Activated CD4-positive, alpha-beta memory T cell treated with anti-CD3 and anti-CD28 coated beads, Interleukin-2, amount 10 ng/mL, durations not matched to agents 7 days and 5 days (primary cell): ENCODE measurements at places on chromosomes 1 and 21. TPM values are rescaled to one million over a fixed set of nuclear protein-coding genes. Genes with fewer than 3 reads are reported as not detected.

LELP1 gene
- not detected for total RNA-seq

GRCh38 chr1:202642619-202643291, 67.5 kb downstream of the SYT2 start:
- H3K36me3 ChIP-seq, result no peaks in the 10 kb centered on the region
- DNase-seq, result no peak
- H3K4me3 ChIP-seq, result no peak overlapping the region
- H3K27ac ChIP-seq, result no peak overlapping the region
- H3K27me3 ChIP-seq, result peaks cover 88% of the 10 kb centered on the region
- peaks cover 13% of the 10 kb centered on the region for H3K4me1 ChIP-seq

- no peak for DNase-seq
- H3K27me3 ChIP-seq, result no peaks in the 10 kb centered on the region
- no peak overlapping the region for H3K4me3 ChIP-seq
- H3K36me3 ChIP-seq, result peaks cover 16% of the 10 kb centered on the region
- H3K4me1 ChIP-seq, result peaks cover 5% of the 10 kb centered on the region
Observed at GRCh38 chr1:112946683-112947082, 9.3 kb downstream of the SLC16A1 start.

- H3K4me1 ChIP-seq, result peaks cover under 1% of the 10 kb centered on the region
- DNase-seq, result no peak
- H3K4me3 ChIP-seq, result no peak overlapping the region
- H3K27me3 ChIP-seq, result peaks cover 27% of the 10 kb centered on the region
Observed at GRCh38 chr1:67759692-67760029, 73.6 kb downstream of the GNG12 start.

HAO2 gene
- total RNA-seq, result not detected

PRAMEF14 gene
- total RNA-seq, result not detected

DMRTA2 gene
- total RNA-seq, result not detected

- DNase-seq, result no peak
- no peak overlapping the region for H3K27ac ChIP-seq
- H3K4me3 ChIP-seq, result no peak overlapping the region
- no peaks in the 10 kb centered on the region for H3K4me1 ChIP-seq
- no peaks in the 10 kb centered on the region for H3K27me3 ChIP-seq
- H3K36me3 ChIP-seq, result no peaks in the 10 kb centered on the region
Observed at GRCh38 chr1:165050246-165050645, 306.3 kb downstream of the LMX1A start.

ACTL8 gene
- total RNA-seq, result not detected

DNALI1 gene
- total RNA-seq, result 0.13 TPM

RAD54L gene
- 44.0 TPM for total RNA-seq

- H3K4me1 ChIP-seq, result peaks cover 51% of the 10 kb centered on the region
- no peak for DNase-seq
- no peak overlapping the region for H3K4me3 ChIP-seq
- H3K27ac ChIP-seq, result no peak overlapping the region
Observed at GRCh38 chr1:223732993-223733798, 20.9 kb downstream of the CAPN2 start.

DNA sequence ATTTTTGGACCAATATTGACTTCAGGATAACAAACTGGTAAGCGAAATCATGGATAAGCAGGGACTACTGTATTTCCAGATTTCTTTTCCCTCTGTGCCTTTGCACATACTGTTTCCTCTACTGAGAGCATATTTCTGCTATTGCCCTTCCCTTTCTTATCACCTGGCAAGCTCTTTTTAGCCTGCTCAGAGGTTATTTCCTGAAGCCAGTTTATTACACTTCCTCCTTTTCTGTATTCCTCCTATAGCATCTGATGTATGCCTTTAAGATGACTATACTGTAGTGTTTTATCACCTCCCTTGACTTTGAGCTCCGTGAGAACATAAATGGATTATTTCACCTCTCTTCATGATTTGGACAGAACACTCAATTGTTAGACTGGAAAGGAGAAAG, 49.0 kb downstream of the MAGI3 start:
- DNase-seq, result no peak
- no peak overlapping the region for H3K4me3 ChIP-seq
- H3K4me1 ChIP-seq, result no peaks in the 10 kb centered on the region
- H3K27me3 ChIP-seq, result no peaks in the 10 kb centered on the region
- H3K27ac ChIP-seq, result no peak overlapping the region
